ENCODE measurements at places on chromosomes 7 and 10.
A peak's percentile ranks its signal among the peaks of the same experiment; 100 is the strongest.

DNA sequence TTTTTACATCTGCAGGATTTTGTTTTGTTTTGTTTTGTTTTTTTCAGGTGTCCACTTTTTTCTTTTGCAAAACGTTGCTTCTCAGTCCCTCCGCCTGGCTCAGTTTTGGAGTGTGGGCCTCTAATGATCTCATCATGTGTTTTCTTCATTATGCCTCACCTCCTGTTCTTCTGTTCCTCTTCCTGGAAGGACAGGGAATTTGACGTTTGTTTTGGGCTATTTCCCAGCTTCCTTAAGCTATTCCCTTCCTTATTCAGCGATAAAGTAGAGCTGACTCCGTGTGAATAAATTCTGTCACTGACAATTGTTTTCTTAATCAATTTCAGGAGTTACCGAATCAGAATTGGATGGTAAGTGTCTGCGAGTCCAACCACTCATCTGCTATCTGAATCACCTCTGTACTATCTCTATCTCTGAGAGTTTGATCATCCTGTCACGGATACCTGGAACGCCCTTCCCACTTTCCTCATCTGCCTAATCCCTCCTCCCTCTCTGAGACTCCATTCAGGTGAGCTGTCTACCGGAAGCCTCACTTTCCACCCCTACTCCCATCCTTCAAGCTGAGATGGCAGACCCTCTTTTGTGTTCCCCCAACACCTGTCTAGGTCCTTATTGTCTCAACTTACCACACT is 218.4 kb downstream of the GATA3 start:
- no peak for DNase-seq

GRCh38 chr10:100483876-100484666 is 21.3 kb downstream of the WNT8B start:
- DNase-seq: no peak

DNA sequence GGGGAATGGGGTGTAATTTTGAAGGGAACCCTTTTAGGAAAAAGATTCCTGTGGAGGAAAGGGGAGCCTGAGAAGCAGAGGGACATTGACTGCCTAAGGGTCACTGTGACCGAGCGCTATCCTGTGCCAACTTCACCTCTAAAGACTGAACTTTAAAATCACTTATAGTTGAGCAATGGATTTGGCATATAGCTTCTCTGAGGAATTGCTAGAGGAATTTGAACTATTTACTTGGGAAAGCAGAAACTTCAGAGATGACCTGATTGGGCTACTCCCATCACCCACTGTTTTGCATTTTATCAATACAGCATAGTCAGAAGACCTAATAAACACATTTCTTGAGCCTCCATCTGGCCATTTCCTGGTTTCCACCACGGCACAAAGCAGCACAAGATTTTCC is 23.7 kb upstream of the WNT16 start:
- no peak for DNase-seq

- no peak for DNase-seq
These were observed 147.6 kb upstream of the AOAH start for GRCh38 chr7:36871863-36872262.

DNA sequence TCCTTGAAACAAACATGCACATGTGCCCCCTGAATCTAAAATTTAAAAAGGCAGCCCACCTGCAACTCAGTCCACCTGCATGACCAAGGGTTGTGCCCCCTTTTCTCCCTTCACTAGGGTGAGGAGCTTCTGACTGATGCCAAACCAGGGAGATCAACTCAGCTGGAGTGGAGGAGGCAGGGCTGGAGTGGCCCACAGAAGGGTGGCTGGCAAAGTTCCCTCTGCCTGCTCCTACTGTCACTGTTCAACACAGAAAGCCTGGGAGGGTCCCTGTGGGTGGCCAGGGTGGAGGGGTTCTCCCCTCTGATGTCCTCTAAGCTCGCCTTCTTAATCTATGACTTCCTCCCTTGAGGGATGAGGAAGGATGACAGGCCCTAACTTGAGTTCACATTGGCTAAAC is 55.7 kb upstream of the ANTXRL start:
- DNase-seq: no peak

- DNase-seq: no peak
These were observed 678 bp upstream of the TMEM106B start for GRCh38 chr7:12210179-12211053.

DNA sequence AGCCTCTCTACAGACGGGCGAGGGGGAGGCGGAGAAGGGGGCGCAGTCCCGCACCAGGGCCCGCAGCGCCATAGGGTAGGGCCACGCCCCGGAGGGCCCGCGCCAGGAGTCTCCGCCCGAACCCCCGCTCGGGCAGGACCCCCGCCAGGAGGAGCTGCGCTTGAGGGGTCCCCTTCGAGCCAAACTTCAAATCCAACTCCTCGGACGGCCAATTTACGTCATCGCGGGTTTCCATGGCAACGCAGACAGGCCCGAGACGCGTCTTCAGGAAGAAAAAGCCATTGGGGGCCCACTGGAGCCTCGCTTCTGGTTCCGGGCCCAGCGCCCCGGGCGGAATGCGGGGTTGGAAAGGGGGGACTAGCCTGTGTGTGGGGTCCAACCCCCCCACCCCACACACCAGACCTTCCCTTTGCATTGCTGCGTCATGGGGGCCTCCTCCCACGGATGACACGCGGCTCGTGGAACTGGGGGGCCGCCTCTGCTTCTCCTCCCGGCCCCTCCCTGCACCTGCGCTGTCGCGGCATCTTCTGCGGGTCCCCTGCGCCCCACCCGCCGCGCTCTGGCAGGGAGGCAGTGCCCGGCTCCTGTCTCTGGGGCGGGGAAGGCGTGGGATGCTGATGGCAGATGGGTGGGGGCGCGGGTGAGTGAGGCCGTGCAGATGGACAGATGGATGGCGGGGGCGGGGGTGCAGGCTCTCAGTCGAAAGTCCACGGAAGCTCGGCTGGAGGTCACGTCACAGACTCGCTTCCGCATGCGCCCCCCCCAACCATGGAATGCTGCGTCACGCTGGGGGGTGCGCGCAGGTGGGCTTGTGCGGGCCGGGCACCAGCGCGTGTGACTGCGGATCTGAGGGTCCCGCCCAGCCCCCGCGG is 1.2 kb downstream of the CALY start:
- peak; percentile 51 for DNase-seq

DNA sequence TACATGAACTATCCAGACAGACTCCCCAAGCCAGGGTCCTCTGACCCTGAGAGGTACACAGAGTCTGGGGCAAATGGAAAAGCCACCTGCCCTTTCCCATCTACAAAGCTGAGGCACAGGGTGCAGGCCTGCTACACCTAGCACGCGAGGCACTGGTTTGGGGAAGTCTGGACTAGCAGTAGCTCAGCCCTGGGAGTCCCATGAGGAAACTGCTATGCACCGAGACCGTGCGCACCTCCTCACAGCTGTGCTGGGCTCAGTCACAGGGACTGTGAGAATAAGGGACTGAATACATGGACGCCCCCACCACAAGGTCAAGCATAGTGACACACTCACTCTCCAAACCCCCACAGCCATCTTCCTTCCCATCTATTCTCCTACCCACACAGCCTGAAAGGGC is 8.2 kb downstream of the MAT1A start:
- DNase-seq: no peak

DNA sequence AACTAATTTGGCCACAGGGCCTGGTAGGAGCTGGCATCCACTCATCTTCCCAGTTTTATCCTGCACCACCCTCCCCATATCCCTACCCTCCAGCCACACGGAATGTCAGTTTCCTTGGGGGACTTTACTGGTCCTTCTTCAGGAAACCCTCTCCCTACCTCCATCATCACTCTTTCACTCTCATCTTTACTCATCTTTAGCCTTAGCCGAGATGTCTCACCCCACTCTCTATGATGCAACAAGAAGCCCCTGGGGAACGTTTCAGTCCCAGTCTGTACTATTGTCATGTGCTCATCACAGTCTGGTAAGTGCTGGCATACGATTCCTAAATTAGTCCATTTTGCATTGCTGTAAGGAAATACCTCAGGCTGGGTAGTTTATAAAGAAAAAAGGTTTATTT is 34.9 kb upstream of the TMEM248 start:
- no peak for DNase-seq

DNA sequence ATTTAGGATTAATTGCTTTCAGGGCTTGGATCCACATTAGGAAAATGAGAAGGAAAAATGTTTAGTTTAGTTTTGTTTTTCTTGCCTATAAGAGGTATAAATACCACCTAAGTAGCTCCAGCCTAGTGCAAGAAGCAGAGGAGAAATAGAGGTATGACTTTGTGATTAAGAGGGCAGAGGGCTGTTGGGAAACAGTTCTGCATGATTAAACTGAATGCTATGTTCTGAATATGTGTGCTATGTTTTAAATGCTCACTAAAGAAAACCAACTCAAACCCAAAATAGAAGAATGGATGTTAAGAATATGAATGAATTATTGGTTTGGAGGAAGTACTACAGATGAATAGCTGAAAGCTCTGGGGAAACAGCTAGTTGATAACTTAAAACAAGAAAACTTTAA is 7.6 kb downstream of the CALCR start:
- DNase-seq: no peak

GRCh38 chr7:27775782-27776181 is 35.8 kb downstream of the TAX1BP1 start:
- DNase-seq: no peak

GRCh38 chr7:117323305-117323850 is 520 bp upstream of the WNT2 start:
- no peak for DNase-seq

- no peak for DNase-seq
These were observed 26.6 kb upstream of the SDHAF3 start for GRCh38 chr7:97090761-97091353.

DNA sequence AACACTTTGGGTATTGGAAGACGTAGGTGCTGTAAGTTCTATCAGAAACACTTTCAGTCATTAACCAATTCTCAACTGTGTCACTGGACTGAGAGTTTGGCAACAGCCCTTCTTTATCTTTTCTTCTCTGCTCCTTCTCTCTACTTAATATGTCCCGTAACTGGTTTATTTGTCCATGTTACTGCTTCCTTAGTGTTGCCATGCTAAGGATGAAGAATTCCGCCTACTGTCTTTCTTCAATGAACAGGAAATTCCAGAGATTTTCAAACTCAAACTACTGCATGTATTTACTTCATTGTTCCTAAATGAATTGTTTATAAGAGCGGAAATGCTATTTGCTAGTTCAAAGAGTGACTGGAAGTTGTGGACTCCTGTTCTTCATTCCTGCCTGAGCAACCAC is 143.7 kb downstream of the TAX1BP1 start:
- DNase-seq: no peak

GRCh38 chr10:75091146-75091545 is 20.3 kb upstream of the SAMD8 start:
- no peak for DNase-seq

All from stimulated activated CD8-positive, alpha-beta memory T cell treated with anti-CD3 and anti-CD28 coated beads, Interleukin-7, amount 100 ng/mL, for 1 hour (primary cell).